ENCODE measurements at places on chromosomes 6 and 20. TPM values are rescaled to one million over a fixed set of nuclear protein-coding genes. Genes with fewer than 3 reads are reported as not detected.

- H3K27me3 ChIP-seq = no peaks in the 10 kb centered on the region
- H3K4me1 ChIP-seq = no peaks in the 10 kb centered on the region
- H3K36me3 ChIP-seq = no peaks in the 10 kb centered on the region
- no peak for DNase-seq
- H3K27ac ChIP-seq = no peak overlapping the region
Observed at GRCh38 chr6:11193434-11193833, 39.0 kb downstream of the NEDD9 start.

DNA sequence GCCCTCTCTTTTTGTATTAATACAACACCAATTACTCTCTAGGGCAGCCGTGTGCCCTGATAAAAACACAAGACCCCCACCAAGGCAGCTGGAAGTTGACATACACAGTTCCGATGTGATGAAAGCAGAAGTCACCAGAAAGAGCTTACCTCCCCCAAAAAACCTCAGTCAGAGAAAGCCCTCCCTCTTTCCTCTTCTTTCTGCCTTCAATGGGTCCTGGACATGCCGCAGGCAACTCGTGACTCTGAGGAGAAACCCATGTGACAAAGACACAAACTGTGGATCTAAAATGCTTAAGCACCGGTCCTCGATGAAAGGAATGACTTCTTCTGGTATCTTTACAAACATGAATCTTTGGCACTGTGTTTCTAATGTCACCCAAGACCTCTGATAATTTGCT lies 117.7 kb upstream of the CCDC28A start:
- no peaks in the 10 kb centered on the region for H3K36me3 ChIP-seq
- H3K4me3 ChIP-seq = no peak overlapping the region
- DNase-seq = no peak
- no peaks in the 10 kb centered on the region for H3K27me3 ChIP-seq
- no peak overlapping the region for H3K27ac ChIP-seq

DNA sequence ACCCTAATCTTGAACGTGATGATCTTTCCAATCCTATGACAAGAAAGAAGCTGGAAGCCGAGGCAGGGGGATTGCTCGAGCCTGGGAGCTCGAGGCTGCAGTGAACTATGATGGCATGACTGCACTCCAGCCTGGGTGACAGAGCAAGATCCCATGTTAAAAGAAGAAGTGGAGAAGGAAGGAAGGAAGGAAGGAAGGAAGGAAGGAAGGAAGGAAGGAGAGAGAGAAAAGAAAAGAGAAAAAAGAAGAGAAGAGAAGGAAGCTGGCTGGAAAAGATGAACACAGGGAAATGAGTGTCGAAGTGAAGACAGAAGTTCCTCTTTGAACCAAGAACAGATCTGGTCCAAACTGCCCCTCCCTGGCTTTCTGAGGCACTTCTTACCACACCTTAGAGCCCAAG lies 136.0 kb upstream of the PRND start:
- peaks cover 4% of the 10 kb centered on the region for H3K4me1 ChIP-seq
- H3K36me3 ChIP-seq = no peaks in the 10 kb centered on the region
- no peak overlapping the region for H3K4me3 ChIP-seq
- no peak for DNase-seq

GRCh38 chr6:128238225-128238624 lies 282.2 kb downstream of the PTPRK start:
- H3K4me3 ChIP-seq = no peak overlapping the region
- no peak overlapping the region for H3K27ac ChIP-seq
- no peak for DNase-seq
- H3K4me1 ChIP-seq = peaks cover 4% of the 10 kb centered on the region
- H3K27me3 ChIP-seq = no peaks in the 10 kb centered on the region

DNA sequence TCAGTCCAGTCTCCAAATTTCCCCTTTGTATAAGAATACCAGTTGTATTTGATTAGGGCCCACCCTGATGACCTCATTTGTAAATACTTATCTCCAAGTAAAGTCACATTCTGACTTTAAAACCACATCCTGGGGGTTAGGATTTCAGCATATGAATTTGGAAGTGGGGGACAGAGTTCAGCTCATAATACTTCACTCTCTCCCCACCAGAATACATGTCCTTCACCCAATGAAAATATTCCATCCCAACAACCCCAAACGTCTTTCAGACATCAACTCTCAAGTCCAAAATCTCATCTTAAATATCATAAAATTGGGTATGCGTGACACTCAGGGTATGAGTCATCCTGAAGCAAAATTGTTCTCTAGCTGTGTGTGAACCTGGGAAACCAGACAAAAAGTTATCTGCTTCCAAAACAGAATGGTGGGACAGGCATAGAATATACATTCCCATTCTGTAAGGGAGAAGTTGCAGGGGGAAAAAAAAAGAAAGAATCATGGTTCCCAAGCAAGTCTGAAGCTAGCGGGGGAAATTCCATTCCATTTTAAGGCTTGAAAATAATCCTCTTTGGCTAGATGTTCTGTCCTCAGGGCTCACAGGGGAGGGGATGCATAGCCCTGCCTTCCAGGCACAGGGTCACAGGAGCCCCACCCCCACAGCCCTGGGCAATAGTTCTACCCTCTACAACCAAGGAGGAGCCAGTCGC lies 113.9 kb downstream of the ADAT2 start:
- H3K27ac ChIP-seq = no peak overlapping the region
- no peaks in the 10 kb centered on the region for H3K36me3 ChIP-seq
- no peaks in the 10 kb centered on the region for H3K4me1 ChIP-seq
- H3K4me3 ChIP-seq = no peak overlapping the region
- H3K27me3 ChIP-seq = no peaks in the 10 kb centered on the region
- DNase-seq = no peak

- DNase-seq = no peak
- no peak overlapping the region for H3K27ac ChIP-seq
- no peaks in the 10 kb centered on the region for H3K36me3 ChIP-seq
- no peak overlapping the region for H3K4me3 ChIP-seq
- H3K4me1 ChIP-seq = no peaks in the 10 kb centered on the region
- H3K27me3 ChIP-seq = no peaks in the 10 kb centered on the region
Observed at GRCh38 chr6:165606740-165607008, 56.4 kb downstream of the PDE10A start.

GRCh38 chr20:17620371-17621228 lies 50.7 kb downstream of the DSTN start:
- H3K4me1 ChIP-seq = peaks cover 15% of the 10 kb centered on the region
- H3K27ac ChIP-seq = no peak overlapping the region
- no peaks in the 10 kb centered on the region for H3K36me3 ChIP-seq
- no peaks in the 10 kb centered on the region for H3K27me3 ChIP-seq

DNA sequence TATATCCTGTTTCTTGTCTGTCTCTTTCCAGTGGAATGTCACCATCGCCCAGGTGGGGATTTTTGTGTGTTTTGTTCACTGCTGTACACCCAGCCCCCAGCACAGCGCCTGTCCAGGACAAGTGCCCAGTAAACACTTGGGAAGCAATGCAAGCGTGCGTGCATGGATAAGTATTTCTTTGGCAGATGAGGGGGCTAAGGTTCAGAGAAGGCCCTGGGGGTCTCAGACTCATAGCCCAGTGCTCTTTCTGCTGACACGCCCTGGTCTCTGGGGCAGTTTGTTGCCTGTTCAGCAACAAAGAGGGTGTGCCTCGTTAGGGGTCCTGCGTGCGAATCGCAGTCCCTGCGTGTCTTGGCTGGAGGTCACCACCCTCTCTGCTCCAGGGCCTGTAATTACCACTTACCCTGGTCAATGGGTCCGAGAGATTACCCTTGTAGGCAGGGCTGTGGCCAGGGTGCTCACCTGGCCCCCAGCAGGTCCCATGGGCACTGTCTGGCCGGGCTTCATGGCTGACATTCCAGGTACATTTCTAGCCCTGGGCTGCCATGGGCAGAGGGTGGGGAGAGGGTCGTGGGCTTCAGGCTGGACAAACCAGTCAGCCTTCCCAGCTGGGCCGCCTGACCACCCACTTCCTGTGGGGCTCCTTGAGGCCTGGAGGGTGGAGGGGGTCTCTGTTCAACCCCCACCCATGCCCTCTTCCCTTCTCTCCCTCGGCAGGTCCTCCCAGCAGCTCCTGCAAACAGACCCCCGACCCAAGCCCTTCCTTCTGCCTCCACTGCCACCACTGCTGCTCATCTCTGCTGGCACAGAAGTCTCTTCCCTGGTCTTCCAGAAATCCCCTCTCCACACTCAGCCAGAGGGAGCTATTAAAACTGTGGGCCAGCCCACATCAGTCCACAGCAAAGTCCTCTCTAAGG lies 87.1 kb downstream of the CEBPB start:
- DNase-seq = no peak
- H3K27ac ChIP-seq = peak overlapping the region; percentile 80
- no peak overlapping the region for H3K4me3 ChIP-seq

- no peak overlapping the region for H3K4me3 ChIP-seq
- no peak for DNase-seq
- H3K27me3 ChIP-seq = no peaks in the 10 kb centered on the region
- no peaks in the 10 kb centered on the region for H3K4me1 ChIP-seq
- H3K27ac ChIP-seq = no peak overlapping the region
Observed at GRCh38 chr20:22746957-22747356, 162.6 kb upstream of the FOXA2 start.

RSPH9 gene
- 0.66 TPM for total RNA-seq

- no peaks in the 10 kb centered on the region for H3K36me3 ChIP-seq
- H3K4me1 ChIP-seq = peaks cover 24% of the 10 kb centered on the region
- no peaks in the 10 kb centered on the region for H3K27me3 ChIP-seq
- DNase-seq = peak; percentile 64
- no peak overlapping the region for H3K27ac ChIP-seq
- no peak overlapping the region for H3K4me3 ChIP-seq
Observed at GRCh38 chr20:19274412-19275015, 62.1 kb downstream of the SLC24A3 start.

GRCh38 chr20:53763707-53764414 lies 170.2 kb upstream of the ZNF217 start:
- H3K4me3 ChIP-seq = no peak overlapping the region
- H3K36me3 ChIP-seq = no peaks in the 10 kb centered on the region

DNA sequence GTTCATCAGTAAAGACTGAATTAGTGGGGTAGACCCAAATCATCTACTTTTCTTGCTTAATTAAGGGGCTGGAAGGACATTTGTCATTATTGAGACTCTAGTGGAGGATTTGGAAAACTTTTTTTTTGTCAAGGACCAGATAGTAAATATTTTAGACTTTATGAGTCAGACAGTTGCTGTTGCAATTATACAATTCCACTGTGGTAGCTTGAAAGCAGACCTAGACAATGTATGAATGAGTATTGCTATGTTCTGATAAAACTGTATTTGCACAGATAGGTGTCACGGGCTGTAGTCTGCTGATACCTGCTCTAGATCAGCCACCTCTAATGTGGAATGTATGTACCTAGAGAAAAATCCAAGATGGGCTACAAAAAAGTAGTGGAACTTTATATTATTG lies 175.0 kb downstream of the CARMIL1 start:
- DNase-seq = no peak
- H3K4me1 ChIP-seq = no peaks in the 10 kb centered on the region
- H3K27me3 ChIP-seq = no peaks in the 10 kb centered on the region
- H3K27ac ChIP-seq = no peak overlapping the region
- H3K4me3 ChIP-seq = no peak overlapping the region
- H3K36me3 ChIP-seq = no peaks in the 10 kb centered on the region

GRCh38 chr20:49526056-49526455 lies 41.9 kb downstream of the PTGIS start:
- H3K27me3 ChIP-seq = no peaks in the 10 kb centered on the region
- no peaks in the 10 kb centered on the region for H3K4me1 ChIP-seq
- no peak overlapping the region for H3K27ac ChIP-seq
- no peaks in the 10 kb centered on the region for H3K36me3 ChIP-seq
- no peak for DNase-seq

B3GAT2 gene
- total RNA-seq = not detected

HINT3 gene
- total RNA-seq = 22.4 TPM

HEY2 gene
- total RNA-seq = 1.5 TPM

TRERF1 gene
- total RNA-seq = 4.2 TPM

- peak overlapping the region; percentile 61 for H3K27ac ChIP-seq
Observed at GRCh38 chr6:75488033-75488432, 5.6 kb downstream of the FILIP1 start.

GRCh38 chr6:33075568-33076405 lies at the start of gene HLA-DPB1:
Gene HLA-DPB1 (plus strand): TSS chr6:33075990. CDS start chr6:33076042, 52 bp downstream.
- H3K36me3 ChIP-seq = no peaks in the 10 kb centered on the region
- H3K27me3 ChIP-seq = no peaks in the 10 kb centered on the region
- peak within 1 kb of the TSS; percentile 82 for H3K27ac ChIP-seq
- DNase-seq = peak; percentile 29
- H3K4me1 ChIP-seq = no peaks in the 10 kb centered on the region

DNA sequence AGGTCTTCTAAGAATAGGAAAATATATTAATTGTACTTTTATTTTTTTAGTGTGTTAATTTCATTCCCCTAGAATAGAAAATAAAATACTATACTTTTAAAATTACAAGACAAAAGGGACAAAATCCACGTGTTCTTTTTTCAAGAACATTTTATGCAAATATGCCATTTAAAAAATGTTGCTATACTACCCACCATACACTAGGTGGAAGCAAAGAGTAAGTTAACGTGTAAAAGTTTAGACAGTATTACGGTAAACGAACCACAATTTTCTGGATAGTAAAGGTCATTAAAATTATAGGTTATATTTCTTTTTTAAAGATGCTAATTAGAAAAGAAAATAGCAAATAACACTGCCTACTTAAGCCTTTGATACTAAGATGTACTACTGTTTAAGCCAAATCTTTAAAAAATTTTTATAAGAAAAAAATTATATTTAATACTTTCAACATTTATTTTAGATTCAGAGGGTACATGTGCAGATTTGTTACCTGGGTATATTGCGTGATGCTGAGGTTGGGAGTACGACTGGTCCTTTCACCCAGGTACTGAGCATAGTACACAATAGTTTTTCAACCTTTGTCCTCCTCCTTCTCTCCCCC lies 287.6 kb downstream of the PHF3 start:
- H3K4me3 ChIP-seq = no peak overlapping the region
- H3K27ac ChIP-seq = no peak overlapping the region
- H3K36me3 ChIP-seq = no peaks in the 10 kb centered on the region
- DNase-seq = no peak

NTSR1 gene
- not detected for total RNA-seq

GRCh38 chr6:119346936-119347335 lies 2.6 kb downstream of the MAN1A1 start:
- DNase-seq = no peak
- H3K27ac ChIP-seq = peak overlapping the region; percentile 97
- H3K36me3 ChIP-seq = no peaks in the 10 kb centered on the region
- H3K27me3 ChIP-seq = no peaks in the 10 kb centered on the region

- H3K4me1 ChIP-seq = peaks cover 5% of the 10 kb centered on the region
- peak; percentile 46 for DNase-seq
- no peaks in the 10 kb centered on the region for H3K36me3 ChIP-seq
- H3K27ac ChIP-seq = no peak overlapping the region
Observed at GRCh38 chr6:75481936-75482593, 11.5 kb downstream of the FILIP1 start.

DNA sequence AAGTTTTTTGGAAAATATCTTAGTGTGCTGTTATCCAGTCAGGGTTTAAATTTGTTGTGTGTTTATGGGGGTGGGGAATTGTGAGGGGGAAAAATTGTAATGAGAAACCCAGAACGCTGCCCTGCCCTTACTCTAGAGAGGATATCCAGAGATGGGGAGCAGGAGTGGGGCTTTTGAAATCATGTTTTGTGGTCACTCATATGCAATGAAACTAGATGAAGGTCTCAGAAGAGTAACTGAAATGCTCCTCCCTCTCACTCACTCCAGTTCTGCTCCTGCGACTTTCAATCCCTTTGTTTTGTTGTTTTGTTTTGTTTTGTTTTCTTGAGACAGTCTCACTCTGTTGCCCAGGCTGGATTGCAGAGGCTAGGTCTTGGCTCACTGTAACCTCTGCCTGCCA lies 100.0 kb downstream of the CRYBG1 start:
- H3K4me3 ChIP-seq = no peak overlapping the region
- DNase-seq = no peak
- H3K4me1 ChIP-seq = no peaks in the 10 kb centered on the region

VWA7 gene
- total RNA-seq = 0.21 TPM

Measured in tibial nerve (tissue), 4 donors.